ENCODE measurements at places on chromosomes 1 and 21.
A peak's percentile ranks its signal among the peaks of the same experiment; 100 is the strongest.

DNA sequence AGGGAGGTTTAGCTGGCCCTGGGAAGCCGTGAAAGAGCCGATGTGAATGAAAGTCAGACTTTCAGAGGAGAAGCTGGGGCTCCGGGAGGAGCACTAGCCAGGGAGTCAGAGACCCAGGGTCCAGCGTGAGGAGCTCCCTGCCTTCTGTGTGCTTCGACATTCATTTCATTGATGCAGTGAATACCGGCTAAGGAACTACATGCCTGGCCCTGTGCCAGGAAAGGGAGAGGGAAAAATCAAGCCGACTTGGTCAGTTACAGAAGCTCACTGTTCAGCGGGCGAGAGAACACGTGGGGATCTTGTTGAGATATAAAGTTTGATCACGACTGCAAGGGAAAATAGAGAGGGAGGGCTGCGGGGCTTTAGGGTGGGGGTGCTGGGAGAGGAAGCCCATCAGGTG, 76.7 kb upstream of the RUNX3 start:
- no peak for DNase-seq

DNA sequence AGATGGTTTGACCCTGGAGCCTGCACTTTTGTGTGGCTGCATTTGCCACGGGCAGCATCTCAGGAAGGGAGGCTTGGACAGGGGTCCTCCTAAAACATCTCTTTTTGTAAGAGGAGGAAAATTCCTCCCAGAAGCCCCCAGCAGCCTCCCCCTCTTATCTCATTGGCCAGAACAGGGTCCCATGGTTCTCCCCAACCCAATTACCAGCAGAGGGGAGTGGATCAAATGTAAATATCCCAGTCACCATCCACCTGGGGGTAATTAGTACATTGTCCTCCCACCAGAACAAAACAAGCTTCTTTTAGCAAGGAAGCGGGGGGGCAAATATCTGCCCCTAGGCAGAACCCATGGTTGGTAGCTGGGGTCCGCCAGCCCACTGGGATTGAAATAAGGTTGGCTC, 44.7 kb upstream of the TENT5B start:
- DNase-seq, result no peak

DNA sequence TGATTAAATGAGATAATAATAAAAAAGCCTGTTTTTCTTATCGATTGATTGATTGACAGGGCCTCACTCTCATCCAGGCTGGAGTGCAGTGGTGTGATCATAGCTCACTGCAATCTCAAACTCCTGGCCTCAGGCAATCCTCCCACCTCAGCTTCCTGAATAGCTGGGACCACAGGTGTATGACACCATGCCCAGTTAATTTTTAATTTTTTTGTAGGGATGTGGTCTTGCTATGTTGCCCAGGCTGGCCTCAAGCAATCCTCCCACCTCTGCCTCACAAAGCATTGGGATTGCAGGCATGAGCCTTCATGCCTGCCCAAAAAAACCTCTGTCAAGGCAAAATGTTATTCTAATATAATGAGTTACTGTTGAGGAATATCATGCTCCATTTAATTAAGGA, 346.4 kb upstream of the DAB1 start:
- DNase-seq, result no peak

DNA sequence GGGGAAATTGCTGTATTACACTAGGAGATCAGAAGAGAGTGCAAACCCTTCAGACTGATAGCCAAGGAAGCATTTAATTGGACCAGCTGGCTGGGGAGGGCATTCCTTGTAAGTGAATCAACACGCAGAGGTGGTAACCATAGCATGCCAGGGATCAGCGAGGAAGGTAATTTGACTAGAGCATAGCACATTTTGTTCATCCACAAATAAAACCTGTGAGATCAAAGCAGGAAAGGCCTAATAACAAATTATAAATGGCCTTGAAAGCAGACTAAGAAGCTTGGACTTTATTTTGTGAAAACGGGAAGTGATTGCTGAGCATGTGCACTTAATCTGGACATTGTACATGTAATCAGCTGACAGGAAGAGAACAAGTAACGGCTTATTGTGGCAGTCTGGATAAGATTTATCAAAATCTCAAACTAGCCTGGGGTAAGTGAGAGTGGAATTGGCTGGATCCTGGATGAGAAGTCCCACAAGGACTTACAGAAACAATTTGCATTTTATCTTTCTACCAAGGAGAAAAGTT, 11.7 kb upstream of the CD55 start:
- no peak for DNase-seq

GRCh38 chr21:29347274-29347681, 48.6 kb downstream of the BACH1 start:
- no peak for DNase-seq

DNA sequence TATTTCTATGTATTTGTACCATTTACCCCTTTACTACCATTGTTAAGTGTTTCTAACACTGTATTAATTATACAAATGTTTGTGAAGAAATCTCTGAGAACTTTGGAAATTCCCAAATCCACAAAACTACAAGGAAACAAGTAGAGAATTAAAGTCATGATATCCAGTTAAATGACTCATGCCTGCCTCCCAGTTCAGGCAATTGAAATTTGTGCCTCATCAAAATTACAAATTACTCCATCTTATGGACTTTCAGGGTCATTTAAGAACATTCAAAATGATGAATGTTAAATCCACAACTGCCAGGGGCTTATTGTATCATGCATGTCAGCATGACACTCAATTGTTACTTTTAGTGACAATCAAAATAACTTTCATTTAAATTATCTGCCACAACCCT, 282.4 kb downstream of the ZNF326 start:
- no peak for DNase-seq

- no peak for DNase-seq
Observed at GRCh38 chr1:11657654-11658053, 3.0 kb downstream of the FBXO44 start.

DNA sequence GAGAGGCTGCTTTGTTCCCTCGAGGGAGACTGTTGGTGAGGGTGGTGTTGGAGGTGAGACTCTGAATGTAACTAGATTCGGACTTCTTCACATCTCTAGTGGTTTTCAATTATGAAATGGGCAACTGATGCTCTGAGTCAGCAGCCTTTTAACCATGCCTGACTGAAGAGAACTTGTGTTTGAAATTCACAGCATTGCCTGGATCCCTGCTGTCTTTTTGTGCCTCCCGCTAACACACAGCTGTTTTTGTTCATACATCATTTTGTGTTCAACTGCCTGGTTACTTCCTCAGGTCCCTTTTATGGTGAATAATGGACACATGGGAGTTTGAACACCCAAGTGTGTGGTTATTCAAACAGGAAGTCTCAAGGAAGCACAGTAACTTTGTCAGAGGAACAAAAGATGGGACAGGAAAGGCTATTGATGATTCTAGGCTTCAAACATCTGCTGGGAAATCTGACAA, 16.8 kb downstream of the LAMC1 start:
- no peak for DNase-seq

- DNase-seq, result no peak
Observed at GRCh38 chr1:245880754-245881403, 626.2 kb downstream of the SMYD3 start.

- no peak for DNase-seq
Observed at GRCh38 chr1:228937851-228938536, 202.7 kb downstream of the RHOU start.

DNA sequence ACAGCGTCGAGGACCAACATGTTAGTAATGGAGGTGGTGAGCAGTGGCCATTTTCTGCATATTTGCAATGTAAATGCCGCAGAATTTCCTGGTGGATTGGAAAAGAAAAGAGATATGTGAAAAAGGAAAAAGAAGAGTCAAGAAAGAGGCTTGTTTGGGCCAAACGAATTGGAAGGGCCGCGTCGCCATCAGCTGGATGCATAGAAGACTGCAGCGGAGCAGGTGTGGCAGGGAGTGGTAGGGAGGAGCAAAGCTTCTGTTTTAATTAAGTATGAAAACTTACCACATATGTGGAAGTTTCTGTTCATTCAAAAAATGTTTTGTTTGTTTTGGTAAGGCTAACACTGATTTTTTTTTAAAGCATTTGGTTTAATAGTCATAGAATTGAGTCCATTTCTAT, 690.7 kb downstream of the NCAM2 start:
- DNase-seq, result no peak

- DNase-seq, result no peak
Observed at GRCh38 chr1:241637604-241638003, 2.6 kb downstream of the CHML start.

DNA sequence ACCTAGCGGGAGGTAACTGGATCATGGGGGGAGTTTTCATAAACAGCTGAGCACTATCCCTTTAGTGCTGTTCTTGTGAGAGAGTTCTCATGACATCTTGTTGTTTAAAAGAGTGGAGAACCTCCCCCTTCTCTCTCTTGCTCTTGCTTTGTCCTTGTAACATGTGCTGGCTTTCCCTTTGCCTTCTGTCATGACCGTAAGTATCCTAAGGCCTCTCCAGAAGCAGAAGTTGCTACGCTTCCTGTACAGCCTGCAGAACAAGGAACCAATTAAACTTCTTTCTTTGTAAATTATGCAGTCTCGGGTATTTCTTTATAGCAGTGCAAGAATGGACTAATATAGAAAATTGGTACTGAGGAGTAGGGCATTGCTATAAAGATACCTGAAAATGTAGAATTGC, 515.6 kb downstream of the NEGR1 start:
- DNase-seq, result no peak

DNA sequence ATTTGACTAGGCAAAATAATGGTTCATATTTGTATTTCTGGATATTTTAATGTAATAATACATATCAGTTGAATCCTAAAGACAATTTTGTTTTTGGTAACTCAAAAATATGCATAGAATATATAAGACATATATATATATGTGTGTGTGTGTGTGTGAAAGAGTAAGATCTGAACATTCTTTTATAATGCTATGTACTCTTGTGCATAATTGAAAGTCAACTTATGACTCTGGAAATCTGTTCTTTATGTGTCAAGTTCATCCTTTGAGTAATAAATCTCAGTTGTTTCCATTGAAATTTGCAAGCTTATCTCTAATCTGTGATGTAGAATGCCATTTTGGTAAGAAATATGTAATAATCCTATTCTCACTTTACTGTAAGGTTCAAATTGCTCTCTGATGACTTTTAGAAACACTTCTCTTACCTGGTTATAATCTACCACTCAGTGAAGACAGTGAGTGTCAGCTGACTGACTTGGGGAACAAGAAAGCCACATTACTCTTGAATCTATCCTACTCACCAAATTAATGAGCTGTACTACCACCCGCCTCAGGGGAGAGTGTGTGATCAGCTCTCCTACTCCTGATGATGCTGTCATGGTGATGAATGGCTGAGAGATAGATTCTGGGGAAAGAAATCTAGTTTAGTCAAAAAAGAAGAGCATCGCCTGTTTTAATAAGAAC, 15.0 kb upstream of the NEK7 start:
- DNase-seq, result no peak

- DNase-seq, result no peak
Observed at GRCh38 chr1:175840787-175841186, 97.4 kb upstream of the TNR start.

DNA sequence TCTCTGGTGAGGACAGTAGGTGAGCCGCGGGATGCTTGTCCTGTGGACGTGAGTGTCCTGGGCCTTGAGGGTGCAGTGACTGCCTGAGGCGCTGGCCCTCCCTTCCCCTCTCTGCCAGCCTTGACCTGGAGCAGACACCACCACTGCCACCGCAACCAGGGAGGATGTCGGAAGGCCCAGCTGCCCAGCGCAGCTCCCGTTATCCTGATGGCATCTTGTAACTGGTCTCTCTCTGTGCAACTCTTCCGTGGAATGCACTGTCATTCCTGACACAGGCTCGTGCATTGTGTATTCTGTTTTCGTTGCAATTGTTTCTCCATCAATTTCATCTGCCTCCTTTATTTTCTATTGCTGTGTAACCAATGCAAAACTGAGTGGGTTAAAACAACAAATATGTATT, 118.2 kb downstream of the PCBP3 start:
- no peak for DNase-seq

DNA sequence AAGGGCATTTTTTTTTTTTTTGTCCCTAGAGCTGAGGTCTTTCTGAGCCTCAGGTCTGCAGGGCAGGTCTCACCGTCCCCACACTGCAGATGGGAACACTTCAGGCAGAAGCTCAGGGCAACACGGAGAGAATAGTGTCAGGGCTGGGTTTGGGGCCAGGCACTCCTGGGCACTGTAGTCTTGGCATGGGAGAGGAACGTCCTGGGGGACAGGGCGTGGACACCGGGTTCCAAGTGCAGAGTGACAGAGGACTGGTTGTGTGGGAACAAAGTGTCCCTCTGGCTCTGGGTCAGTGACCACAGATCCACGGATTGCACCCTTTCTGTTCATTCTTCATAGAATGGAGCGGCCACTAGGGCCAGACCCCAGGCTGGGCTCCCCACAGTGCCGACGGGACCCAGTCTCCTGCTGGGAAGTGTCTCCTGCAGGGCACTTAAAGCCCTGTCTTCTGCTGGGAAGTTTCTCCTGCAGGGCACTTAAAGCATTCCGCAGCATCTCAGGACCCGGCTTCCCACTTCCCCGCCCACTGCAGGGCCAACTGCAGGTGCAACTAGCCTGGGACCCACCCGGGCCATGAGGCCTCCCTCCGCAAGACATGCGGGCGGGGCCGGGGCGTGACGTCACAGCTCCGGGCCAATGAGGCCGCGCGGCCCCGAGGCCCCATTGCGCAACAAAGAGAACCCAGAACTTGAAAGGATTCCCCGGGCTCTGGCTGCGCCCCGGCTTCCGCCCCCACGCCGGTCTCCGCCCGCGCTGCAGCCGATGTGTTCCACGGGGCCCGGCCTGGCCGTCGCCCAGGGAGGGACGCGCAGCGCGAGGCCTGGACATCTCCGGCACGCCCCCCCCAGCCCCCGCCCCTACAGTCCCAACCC, 1.2 kb downstream of the GPR153 start:
- peak; percentile 79 for DNase-seq

- DNase-seq, result no peak
Observed at GRCh38 chr1:178599087-178599486, 86.2 kb downstream of the TEX35 start.

- no peak for DNase-seq
Observed at GRCh38 chr1:184622136-184622823, 132.4 kb downstream of the EDEM3 start.

- DNase-seq, result no peak
Observed at GRCh38 chr1:163094182-163094581, 25.0 kb downstream of the RGS4 start.

- peak; percentile 4 for DNase-seq
Observed at GRCh38 chr1:23148084-23148483, 20.6 kb downstream of the LUZP1 start.

DNA sequence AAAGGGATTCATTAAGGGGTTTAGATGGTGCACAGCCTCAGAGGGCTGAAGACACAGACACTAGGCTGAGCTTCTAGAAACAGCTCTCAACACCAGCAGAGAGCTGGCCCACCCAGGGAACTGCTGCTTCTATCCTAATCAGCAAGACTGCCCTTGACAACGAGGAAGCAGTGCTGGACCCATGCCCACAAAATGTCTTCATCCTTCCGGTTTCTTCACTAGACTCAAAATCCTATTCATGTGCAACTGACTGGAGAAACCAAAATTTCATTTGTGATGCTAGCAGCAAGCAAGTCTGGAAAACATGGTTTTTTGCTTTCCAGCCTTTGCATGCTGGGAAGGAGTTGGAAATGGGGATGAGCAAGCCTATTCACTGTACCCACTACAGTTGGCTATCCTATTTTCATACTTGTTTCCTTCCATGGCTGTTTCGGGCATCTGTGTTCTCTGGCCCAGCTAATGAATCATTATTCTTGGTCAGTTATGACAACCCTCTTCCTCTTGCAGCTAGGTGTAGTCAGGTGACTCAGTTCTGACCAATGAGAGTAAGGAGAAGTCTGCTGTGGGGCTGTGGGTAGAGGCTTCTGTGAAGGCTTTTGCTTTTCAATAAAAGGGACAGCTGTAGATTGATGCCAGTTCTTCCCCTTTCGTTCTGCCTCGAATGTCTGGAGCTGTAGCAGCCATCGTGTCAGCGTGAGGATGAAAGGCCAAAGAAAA, 14.6 kb upstream of the TMEM61 start:
- DNase-seq, result no peak
